Activated naive CD4-positive, alpha-beta T cell treated with anti-CD3 and anti-CD28 coated beads, Interleukin-2, amount 50 U/mL, for 72 hours (primary cell): ENCODE measurements at places on chromosomes 6 and 20. TPM values are rescaled to one million over a fixed set of nuclear protein-coding genes. Genes with fewer than 3 reads are reported as not detected.
A peak's percentile ranks its signal among the peaks of the same experiment; 100 is the strongest.

DNA sequence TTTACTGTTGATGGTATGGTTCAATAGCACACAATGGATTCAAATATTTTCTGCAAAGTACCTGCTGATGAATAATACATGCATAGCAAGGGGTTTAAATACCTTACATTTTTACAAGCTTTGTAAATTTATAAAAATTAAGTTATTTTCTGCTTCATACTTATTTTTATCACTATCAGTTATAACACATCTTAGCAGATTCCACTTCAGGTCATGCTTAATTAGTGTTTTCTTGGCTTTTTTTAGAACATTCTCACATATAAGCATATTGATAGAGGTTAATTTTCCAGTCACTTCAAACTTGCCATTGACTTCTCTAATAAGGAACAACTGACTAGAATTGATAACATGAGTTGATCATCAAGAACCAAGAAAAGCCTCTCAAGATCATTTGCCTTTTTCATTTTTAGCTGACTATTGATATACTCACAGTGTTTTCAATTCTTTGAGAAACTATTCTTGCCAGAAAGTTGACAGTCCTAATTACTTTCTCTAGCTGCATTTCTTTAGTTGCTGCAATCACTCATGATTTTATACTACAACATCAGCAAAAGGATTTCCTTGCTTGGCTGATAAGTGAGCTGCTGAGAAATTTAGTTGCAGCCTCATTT, 25.8 kb downstream of the PTCHD4 start:
- no peak for DNase-seq

- no peak for DNase-seq
Measured at GRCh38 chr6:62367601-62368000, 81.6 kb upstream of the KHDRBS2 start.

DNA sequence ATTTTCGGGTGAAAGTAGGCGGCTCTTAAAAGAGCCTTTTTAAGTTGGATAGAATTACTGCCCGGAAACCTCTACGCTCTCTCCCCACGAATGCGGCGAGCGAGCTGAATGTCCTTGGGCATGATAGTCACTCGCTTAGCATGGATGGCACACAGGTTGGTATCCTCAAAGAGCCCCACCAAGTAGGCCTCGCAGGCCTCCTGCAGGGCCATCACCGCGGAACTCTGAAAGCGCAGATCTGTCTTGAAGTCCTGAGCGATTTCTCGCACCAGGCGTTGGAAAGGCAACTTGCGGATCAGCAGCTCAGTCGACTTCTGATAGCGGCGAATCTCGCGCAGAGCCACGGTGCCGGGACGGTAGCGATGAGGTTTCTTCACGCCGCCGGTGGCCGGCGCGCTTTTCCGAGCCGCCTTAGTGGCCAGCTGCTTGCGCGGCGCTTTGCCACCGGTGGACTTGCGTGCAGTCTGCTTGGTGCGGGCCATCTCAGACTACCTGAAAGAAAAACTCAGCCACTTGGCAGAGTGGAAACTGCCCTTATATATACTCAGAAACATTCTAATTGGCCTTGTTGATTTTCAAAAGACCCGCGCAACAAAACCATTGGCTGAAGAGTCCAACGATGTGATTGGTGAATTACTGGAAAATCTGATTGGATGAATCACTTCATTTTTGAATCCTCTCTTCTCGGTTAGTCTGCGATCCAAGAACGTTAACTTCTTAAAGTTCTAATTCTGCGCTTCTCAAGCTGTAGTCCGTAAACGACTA, 93.9 kb upstream of the BTN3A2 start:
- DNase-seq = peak; percentile 84

DNA sequence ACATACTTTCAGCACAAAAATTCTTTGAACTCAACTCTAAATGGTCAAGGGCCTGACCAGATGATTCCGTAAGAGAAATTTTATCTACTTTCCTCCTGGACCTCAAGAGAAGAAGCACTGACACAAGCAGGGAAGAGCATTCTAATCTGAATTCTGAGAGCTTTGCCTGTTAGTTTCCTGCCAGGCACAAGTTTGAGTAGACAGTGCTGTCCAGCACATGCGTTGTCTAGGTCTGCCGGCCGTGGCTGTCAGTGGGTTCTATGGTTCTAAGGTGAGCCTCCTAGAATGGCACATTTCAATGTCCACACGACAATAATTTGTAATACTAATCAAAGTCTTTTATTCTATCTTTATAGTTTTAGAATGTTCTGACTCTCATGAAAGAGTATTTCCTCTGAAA, 91.9 kb downstream of the RFPL4B start:
- DNase-seq = no peak

GRCh38 chr20:23143098-23143497, 57.0 kb upstream of the CD93 start:
- DNase-seq = no peak

- DNase-seq = no peak
Measured at GRCh38 chr6:159826968-159827647, 27.0 kb downstream of the PNLDC1 start.

DNA sequence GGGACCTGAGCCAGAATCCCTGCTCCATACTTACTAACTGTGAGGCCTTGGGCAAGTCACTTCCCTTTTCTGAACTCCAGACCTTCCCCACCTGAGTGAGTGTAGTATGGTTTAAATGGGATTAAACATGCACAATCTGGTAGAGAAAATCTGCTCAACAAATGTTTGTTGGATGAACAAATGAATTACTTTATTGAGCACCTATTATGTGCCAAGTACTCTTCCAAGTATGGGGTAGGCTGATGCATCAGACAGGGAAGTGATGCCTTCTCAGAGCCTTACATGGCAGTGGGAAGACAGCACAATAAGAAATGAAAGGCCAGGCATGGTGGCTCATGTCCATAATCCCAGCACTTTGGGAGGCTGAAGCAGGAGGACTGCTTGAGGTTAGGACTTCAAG, 15.0 kb upstream of the LBP start:
- no peak for DNase-seq

- no peak for DNase-seq
Measured at GRCh38 chr6:88493717-88494116, 327.6 kb upstream of the CNR1 start.

- no peak for DNase-seq
Measured at GRCh38 chr6:109595998-109596397, 95.0 kb downstream of the AK9 start.

- DNase-seq = no peak
Measured at GRCh38 chr6:43219119-43219518, 10.2 kb downstream of the DNPH1 start.

DNA sequence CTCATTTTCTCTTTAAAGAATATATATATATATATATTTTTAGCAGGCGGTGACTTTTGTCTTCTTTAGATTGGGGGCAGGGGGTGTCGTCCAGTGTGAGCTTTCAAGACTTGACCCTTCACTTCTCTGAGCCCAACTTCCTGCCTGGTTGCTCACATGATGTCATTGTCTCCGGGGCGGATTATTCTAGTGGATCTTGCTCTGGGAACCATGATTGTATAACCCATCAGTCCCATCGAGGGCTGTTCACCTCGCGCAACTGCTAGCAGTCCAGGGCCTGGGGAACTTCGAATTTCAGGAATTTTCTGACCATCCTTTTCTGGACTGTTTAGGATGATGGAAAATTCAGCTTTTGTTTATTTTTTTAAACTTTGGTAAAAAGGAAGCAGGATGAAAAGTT, 1.0 kb downstream of the IGF2R start:
- no peak for DNase-seq

DNA sequence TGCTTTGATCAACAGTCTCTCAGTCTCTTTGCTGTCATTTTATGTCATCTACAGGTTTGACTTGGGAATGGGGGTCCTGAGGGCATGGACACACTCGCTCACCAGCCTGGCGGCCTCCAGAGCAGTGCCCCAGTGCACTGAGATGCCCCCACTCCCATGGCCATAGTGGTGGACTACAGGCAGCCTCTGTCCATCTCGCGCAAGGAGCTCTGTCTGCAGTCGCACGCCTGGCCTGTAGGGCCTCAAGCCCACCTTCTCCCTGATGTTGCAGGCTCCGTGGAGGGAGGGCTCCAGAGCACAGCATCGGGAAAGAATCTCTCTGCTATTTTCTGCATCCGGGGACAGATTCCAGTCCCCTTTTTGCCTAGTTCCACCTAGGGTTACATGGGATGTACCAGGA, 22.6 kb downstream of the DDO start:
- DNase-seq = no peak

- DNase-seq = no peak
Measured at GRCh38 chr6:20840675-20841074, 306.4 kb downstream of the CDKAL1 start.

The SASH1 gene
- 0.49 TPM for total RNA-seq

The POM121L2 gene
- not detected for total RNA-seq

The DYNLT2 gene
- total RNA-seq = 2.3 TPM

The FAXC gene
- total RNA-seq = not detected
